ENCODE measurements at places on chromosomes 1 and 21. TPM values are rescaled to one million over a fixed set of nuclear protein-coding genes. Genes with fewer than 3 reads are reported as not detected.

PKLR gene
- not detected for total RNA-seq

TSPAN1 gene
- total RNA-seq = 0.18 TPM

KPNA6 gene
- total RNA-seq = 50.7 TPM

LDLRAD1 gene
- not detected for total RNA-seq

ADGRL4 gene
- 3.2 TPM for total RNA-seq

PLXNA2 gene
- 0.72 TPM for total RNA-seq

TGFBR3 gene
- 8.3 TPM for total RNA-seq

STPG1 gene
- 3.6 TPM for total RNA-seq

SLC5A3 gene
- total RNA-seq = 15.6 TPM

AADACL3 gene
- total RNA-seq = not detected

RGS13 gene
- total RNA-seq = not detected

KIAA0040 gene
- under 0.01 TPM for total RNA-seq

FAM151A gene
- total RNA-seq = not detected

CYP4A11 gene
- not detected for total RNA-seq

WNT2B gene
- total RNA-seq = 0.56 TPM

TMEM269 gene
- total RNA-seq = not detected

CHRM3 gene
- total RNA-seq = not detected

PADI2 gene
- total RNA-seq = not detected

CRYZL1 gene
- total RNA-seq = 19.9 TPM

HNRNPCL1 gene
- total RNA-seq = not detected

PERM1 gene
- not detected for total RNA-seq

TMOD4 gene
- not detected for total RNA-seq

S100A5 gene
- total RNA-seq = 0.56 TPM

ARHGEF19 gene
- total RNA-seq = 4.5 TPM

CYP4X1 gene
- not detected for total RNA-seq

NOS1AP gene
- 0.18 TPM for total RNA-seq

PRAMEF9 gene
- total RNA-seq = not detected

C4BPB gene
- total RNA-seq = not detected

ELAVL4 gene
- total RNA-seq = not detected

PGLYRP4 gene
- total RNA-seq = not detected

KRTAP19-1 gene
- not detected for total RNA-seq

CA6 gene
- not detected for total RNA-seq

ASCL5 gene
- not detected for total RNA-seq

PRDM16 gene
- total RNA-seq = not detected

HES2 gene
- not detected for total RNA-seq

All from IMR-90 (cell line).